NCI-H2171 treated with DMSO at 0.1 percent for 48 hours (cell line): ENCODE measurements at places on chromosomes 1 and 21.

GRCh38 chr1:5616366-5617178, 375.7 kb downstream of the NPHP4 start:
- DNase-seq, result no peak

DNA sequence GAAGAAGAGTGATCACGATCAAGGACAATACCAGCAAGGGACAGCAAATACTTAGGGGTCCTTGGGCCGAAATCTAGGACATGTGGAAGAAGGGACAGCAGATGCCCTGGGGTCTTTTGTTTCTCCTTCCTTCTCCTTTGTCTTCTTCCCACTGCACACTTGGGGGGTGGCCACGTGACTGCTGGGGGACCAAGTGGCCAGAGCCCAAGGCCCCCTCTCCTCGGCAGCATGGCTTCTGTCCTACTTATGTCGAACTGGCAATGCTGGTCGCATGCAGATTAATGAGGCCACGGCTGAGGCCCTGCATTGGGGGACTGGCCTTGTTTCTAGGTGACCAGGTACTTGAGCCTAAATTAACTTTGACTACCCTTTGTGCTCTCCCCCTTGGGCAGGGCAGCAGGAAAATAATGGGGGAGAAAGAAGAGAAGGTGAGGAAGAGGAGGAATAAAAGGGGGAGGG, 83.0 kb downstream of the GRIK3 start:
- DNase-seq, result no peak

GRCh38 chr1:90513956-90514355, 203.1 kb downstream of the BARHL2 start:
- DNase-seq, result no peak

DNA sequence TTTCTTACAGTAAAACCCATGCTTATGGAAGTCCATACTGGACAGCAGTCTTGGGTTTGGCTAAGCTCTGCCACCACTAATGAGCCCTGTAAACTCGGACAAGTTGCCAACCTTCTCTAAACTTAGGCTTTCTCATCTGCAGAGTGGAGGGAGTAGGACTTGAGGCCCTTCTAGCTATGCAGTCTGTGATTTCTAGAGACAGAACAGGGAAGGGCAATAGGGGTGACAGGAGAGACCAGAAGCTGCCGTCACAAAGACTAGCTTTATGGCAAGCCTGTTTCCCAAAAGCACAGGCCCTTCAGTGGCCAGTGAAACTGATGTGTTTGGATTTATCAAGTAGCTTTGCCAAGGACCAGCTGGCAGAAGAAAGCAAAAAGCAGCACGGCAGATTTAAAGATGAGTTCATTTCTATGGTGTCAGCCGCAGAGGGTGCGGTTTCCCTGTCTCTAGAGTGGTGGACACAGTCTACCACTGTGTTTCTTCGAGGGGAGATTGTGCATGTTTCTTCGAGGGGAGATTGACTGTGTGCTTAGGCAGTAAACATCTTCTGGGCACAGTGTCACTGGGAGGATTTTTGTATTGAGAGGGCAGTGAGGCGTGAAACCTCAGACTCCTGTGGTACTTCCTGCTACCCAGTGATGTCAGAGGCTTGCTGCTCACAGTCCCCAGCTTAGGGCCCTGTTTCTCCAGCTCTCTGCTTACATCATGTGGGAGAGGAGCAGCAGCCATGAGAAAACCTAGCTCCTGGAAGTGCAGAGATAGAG, 119.0 kb downstream of the ROR1 start:
- peak; percentile 69 for DNase-seq

DNA sequence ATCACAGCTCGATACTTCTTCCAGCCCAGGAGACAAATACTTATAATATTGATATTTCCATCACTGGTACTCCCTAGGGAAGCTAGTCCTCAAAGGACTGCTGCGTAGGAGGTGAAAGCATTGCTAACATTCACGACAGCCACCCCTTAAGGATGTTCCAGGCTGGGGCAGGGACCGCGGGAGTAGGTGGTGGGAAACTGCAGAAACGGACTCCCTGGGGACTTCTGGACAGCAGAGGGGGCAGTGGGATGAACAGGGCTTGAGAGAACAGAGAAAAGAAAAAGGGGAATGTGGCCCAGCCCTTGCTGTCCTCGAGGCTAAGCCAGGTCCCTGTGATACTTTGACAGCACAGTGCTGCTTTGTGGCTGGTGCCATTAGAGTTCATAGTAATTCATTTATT, 108.0 kb downstream of the HMGB4 start:
- DNase-seq, result no peak
